ENCODE measurements at places on chromosomes 3 and 15.

DNA sequence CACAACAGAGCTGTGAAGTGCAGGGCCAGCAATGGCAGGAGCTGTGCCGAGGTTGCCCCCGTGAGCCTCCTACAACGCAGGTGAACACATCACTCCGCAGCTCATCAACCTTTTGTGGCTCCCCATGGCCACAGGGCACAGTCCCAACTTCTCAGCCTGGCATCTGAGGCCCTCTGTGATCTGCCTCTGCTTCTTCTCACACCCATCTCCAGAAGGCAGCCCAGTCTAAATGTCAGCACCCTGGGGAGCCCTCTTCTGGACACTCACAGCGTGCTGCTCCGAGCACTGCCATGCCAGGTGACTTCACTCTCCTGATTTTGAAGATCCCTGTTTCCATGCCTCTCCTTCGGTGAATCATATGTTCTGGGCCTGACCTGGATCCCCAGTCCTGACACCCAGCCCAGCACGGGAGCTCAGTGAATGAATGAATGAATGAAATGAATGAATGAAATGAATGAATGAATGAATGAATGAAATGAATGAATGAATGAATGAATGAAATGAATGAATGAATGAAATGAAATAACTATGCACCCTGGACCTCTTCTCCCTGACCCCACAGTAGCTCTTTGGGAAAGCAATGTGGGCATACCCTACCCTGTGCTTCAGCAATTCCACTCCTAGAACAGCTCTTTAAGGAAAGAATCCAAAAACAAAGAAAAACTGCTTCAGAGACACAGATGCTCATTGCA lies 17.9 kb upstream of the SKIC8 start:
- no peak for DNase-seq

DNA sequence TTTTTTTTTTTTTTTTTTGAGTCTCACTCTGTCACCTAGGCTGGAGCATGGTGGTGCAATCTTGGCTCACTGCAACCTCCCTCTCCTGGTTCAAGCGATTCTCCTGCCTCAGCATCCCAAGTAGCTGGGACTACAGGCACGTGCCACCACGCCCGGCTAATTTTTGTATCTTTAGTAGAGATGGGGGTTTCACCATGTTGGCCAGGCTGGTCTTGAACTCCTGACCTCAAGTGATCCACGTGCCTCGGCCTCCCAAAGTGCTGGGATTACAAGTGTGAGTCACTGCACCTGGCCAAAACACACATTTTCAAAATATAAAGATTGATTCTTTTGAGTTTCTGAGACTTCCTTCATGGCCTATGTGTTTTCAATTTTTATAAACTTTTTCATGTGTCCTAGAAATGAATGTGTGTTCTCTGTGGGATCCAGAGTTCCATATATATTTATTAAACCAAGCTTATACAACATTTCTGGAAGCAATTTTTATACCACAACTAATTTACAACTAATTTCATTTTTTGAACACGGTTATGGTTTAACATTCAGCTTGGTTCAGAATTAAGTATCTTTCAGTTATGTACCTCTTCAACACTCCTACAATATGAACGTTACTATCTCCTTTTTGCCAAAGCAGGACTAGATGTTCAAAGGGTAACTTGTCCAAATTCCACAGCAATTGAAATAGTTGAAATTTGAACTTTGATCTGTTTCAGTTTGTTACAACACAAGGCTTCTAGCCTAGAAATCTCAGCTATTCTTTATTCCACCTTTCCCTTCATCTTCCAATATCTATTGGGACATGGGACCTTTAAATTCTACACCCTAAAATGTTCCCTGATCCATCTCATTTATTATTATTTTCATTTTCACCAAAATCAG lies 1.5 kb downstream of the ACAD11 start:
- no peak for DNase-seq

GRCh38 chr3:120688121-120688520 lies 6.1 kb upstream of the HGD start:
- peak; percentile 44 for DNase-seq

DNA sequence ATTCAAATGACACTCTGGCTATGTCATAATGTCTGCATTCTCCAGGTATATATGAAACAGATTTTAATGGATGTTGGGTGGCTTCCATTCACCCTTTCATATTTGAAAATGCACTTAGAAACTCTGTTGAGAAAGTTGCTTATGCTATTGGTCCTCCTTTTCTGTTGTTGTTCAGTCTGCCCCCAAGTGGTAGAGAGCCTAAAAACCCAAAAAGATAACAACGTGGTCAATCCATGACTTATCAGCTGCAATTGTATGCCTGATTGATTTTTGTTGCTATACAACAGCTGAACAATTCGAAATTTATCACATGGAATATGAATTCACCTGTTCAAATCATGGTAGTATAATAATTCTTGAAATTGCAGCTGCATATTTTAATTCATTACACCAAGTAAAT lies 279.8 kb downstream of the ROBO2 start:
- no peak for DNase-seq

- DNase-seq: no peak
Observed at GRCh38 chr3:152729906-152730305, 105.0 kb upstream of the P2RY1 start.

DNA sequence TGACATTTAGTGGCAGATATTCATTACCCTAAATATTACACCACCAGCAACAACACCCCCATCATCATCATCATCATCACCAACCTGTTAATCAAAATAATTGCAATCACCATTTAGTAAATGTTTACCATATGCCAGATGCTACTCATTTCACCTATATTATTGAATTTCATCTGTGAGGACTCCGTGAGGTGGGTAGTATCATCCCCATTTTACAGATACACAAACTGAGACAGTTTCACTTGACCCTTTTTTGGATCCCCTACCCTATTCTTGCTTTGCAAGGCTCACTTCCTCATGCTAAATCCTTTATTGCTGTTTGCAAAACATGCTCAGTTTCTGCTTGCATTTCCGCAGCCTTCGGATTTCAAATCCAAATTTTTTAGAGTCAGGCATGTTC lies 18.3 kb upstream of the DET1 start:
- no peak for DNase-seq

DNA sequence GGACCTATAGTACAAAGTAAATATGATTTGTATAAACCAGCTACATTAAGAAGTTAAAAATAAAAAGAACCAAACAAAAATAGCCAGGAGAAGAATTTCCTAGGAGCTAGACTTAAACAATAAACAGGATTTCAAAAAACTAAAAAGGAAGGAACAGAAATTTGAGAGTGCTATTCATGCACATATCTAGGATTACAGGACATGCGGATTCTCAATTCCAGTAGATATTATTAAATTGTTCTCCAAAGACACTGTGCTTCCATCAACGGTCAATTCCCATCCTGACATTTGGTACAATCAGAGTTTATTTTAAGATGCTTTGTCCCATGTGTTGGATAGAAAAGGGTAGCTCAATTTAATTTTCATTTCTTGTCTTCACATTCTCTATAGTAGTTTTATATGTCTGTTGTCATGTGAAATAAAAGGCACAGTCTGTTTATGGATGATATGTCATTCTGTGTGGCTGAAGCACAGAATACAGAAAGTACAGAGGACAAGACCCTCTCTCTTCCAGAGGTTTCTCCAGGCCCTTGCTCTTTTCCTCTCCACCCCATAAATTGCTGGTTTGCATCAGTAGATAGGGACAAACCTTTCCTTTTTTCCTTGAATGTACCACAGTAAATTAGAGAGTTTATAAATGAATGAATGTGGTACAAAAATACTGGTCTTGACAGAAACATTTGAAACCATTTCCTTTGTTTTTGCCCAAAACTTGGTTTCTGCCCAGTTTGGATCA lies 3.5 kb downstream of the PLOD2 start:
- DNase-seq: no peak

DNA sequence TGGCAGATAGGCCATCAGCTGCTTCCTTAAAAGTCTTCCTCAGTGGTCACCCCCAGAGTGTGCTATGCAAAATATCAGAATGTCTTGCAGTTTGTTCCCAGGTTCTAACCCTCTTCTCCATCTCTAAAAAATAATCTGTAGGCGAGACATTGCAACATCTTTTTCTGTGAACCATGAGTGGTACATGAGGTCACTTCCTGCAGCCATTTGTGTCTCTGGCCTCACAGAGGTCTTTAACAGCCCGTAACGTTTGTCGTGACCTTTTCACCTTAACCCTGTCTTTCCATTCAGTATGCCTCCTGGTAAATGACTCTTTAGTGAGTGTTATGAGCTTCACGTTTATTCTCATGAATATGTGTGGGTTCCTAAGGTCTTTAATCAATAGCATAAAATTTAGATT lies 145.4 kb downstream of the KLHL25 start:
- no peak for DNase-seq

DNA sequence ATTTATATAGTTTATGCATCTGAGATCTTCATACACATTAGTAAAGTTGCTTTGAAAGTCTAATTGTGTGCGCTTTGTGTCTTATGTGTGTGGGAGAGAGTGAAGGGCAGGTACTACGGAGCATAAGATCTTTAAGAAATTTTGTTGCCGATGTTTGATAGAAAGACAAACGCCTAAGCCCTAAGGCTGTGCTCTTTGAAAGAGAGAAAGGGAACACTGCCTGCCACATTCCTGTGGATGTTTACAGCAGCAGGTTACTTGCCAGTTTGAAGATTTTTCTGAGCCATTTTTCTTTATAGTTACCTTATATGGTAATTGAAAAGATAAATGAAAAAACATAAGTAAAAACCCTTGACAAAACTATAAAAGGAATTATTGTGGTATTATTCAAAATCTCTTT lies 17.0 kb downstream of the DTWD1 start:
- no peak for DNase-seq

- DNase-seq: no peak
Observed at GRCh38 chr3:95148107-95148506, 1085.2 kb downstream of the NSUN3 start.

DNA sequence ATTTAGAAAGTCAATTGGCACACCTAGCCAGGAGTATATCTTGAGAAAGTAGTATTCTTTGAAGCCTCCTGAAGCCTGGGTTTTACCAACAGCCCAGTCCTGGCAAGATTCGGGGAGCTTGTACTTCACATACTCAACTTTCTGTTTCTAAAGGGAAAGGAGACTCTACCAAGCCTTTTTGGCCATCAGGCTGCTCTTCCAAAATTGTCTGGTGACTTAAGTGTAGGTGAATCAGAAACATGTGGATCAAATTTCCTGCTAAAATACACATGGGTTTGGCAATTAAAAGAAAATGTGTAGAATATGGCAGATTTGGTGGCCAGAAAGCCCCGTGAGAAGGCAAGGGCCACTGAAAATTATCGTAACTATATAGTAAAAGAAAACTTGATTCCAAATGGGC lies 15.9 kb upstream of the GREM1 start:
- DNase-seq: no peak

GRCh38 chr15:55535436-55535835 lies 27.4 kb upstream of the DNAAF4 start:
- no peak for DNase-seq

DNA sequence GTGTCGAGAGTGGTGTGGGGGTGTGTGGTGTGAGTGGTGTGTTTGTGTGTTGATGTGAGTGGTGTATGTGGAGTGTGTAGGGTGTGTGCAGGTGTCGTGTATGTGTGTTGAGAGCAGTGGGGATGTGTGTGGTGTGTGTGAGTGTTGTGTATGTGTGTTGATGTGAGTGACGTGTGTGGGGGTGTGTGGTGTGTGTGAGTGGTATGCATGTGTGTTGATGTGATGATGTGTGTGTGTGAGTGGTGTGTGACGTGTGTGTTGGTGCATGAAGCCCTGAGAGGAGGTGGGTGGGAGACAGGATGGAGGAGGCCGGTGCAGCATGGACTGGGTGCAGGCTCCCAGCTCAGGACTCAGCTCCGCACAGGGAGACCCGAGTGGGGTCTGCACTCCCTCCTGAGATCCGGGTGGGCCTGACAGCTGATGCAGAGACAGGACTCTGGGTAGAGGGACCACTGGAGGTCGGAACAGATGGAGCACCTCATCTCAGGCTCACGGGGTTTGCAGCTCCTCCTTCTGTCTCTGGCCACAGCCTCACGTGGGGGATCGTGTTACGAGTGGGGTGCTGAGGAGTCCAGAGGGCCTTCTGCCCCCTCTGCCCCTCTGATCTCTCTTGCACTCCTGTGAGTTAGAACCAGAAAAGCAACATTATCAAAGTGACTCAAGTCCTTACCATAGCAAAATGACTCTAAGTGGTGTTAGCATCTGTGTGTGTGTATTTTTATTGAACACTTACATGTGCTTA lies 41.3 kb downstream of the ARNT2 start:
- DNase-seq: no peak

DNA sequence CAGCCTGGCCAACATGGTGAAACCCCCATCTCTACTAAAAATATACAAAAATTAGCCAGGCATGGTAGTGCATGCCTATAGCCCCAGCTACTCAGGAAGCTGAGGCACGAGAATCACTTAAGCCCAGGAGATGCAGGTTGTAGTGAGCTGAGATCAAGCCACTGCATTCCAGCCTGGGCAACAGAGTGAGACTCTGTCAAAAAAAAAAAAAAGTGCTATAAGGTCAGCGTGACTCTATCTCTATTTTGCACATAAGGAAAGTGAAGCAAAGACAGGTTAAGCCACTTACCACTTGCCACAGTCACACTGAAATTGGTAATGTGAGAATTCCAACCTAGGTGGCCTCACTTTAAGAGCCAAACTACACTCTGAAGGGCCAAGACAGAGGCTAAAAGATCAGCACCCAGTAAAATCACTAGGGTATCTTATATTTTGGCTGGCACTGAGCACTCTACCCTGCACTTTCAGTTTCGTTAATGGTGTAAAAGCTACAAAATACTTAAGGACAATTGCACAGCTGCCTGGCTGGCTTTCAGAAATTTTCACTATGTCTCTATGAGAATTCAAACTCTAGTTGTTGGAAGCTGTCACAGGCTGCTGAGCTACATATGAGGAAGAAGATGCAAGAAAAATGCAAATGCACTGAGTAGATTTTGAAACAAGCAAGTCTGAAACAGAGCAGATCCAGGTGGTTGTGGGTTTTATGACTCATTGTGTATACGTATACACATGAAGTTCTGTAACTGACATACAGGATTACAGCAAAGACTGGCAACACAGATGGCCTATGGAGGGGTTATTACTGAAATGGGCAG lies 32.7 kb downstream of the TRANK1 start:
- DNase-seq: no peak

DNA sequence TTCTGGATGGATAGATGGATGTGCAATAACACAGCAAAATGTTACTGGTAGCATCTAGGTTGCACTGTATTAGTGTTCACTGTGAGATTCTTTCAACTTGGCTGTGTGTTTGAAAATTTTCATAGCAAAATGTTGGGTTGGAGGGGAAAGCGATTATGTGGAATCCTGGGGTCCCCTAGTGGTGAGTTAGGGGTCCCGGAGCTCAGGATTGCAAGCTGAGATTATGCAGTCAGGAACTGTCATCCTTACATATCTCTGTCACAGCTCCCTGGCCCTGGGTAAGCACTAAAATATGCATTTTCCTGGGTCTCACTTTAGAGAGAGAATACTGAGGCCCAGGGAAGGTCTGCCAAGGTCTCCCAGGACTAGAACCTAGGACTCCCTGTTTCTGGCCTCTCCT lies 77.2 kb downstream of the CEMIP start:
- DNase-seq: no peak

Measured in GM04503 (cell line).